BJ (cell line): ENCODE measurements at places on chromosomes 5 and 9.

GRCh38 chr9:136153381-136154065 is 34.8 kb upstream of the TMEM250 start:
- DNase-seq, result no peak

DNA sequence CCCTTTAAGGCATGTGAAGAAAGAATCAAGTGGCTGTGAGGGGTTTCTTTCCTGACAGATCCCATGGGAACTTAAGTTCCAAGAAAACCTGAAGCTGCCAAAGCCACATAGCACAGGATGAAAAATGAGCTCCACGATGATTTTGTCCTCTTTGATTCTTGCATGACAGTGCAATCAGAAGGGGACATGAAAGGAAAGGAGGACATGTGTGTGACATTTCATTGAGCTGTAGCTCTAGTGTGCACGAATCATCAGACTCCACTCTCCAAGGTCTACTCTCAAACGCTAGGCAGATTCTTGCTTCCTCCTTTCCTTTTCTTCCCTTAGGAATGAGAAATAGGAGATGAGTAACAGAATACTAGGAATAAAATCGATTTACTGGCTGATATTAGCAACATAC is 142.0 kb downstream of the ZNF608 start:
- DNase-seq, result no peak

GRCh38 chr5:116522356-116523136 is 52.1 kb downstream of the SEMA6A start:
- no peak for DNase-seq

DNA sequence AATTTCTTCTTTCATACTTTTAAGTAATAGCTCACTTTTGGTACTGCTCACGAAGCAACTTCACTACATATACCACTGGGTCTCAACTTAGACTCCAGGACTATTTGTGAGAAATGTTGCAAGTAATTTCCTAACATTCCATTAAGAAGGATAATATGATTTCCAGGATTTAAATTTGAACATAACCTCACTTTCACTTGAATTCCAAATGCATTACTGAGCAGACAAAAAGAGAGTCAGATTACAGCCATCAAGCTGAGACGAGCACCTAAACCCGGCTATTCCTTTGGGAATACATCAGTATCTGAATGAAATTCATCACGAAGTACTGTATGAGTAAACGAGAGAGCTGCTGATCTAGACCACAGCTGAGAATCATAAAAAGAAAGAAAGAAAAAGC is 47.3 kb downstream of the LIFR start:
- DNase-seq, result peak; percentile 21

GRCh38 chr9:69564557-69564956 is 107.6 kb downstream of the APBA1 start:
- DNase-seq, result no peak

- DNase-seq, result no peak
Observed at GRCh38 chr5:172596638-172597231, 44.3 kb upstream of the NEURL1B start.

GRCh38 chr5:78424665-78425064 is 64.2 kb downstream of the SCAMP1 start:
- DNase-seq, result no peak

DNA sequence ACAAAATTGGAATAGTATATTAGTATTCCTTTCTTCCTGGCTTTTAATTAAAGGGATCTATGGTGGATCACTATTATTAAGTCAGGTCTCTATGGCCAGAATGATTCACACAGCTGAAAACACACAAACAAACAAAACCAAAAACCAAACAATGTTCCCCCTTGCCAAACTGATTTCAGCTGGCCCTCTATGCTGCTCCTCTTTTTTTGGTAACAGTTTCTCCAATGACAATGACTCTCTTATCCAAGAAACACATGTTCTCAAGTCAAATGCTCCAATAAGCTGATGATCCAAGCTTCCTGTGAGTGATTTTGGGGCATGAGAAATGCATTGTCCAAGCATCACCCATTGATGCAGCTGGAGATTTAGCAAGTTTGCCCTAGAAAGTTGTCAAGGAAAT is 193.4 kb upstream of the TUT7 start:
- DNase-seq, result no peak

- DNase-seq, result no peak
Observed at GRCh38 chr5:126664586-126664985, 63.8 kb downstream of the PHAX start.

DNA sequence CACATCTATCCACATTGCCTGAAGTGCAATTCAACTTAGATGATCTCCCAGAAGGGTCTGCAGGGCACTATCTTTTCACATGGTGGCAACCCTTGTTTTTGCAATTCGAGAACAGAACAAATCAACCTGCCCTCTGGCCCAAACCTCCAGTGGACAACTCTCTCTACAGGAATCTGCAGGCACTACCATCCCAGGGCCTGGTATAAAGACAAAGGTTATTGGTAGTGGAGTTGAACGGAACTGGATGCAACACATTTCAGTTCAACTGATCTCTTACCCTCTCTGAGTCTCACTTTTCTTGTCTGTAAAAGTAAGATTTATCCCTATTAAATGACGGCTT is 153.2 kb upstream of the EGFLAM start:
- no peak for DNase-seq

DNA sequence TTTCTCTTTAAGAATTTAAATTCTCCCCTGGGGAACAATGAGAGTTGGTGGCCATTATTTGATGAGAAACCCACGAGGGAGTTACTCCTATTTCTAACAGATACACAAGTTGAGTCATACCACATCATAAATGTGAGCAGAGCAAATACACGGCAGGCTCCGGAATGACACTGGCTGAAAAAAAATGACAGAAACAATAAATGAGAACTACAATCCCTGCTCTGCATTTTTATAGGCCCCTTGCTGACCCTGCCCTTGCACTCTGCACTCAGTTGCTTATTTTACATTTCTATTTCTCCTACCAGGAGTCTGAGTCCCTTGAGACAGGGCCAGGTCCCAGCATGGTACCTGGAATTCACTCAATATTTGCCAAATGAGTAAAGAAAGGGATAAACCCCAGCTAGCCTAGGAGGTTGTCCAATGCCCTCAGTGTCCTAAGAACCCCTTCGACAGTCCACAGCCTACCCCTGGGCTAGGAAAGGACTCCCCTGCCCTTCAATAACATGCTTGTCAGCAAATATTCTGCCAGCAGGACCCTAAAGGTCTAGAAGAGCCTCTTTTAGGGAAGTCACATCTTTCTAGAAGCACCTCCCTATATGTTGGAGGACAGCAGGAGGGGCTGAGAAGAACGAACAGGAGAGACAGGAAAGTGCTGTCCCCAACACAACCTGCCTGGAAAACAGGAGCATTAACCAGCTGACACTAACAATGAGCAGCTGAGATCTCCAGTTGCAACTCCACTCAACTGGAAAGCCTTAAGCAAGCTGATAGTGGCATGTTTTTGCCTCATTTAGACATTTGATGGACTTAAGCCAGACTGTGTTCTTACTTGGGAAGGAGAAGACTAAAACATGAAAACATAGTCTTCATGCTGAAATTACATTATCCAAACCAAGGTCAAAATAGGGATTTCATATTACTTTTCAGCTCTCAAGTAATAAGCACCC is 191.2 kb downstream of the ACTL7B start:
- DNase-seq, result no peak

GRCh38 chr5:131195696-131196095 is 25.0 kb downstream of the LYRM7 start:
- no peak for DNase-seq

- no peak for DNase-seq
Observed at GRCh38 chr5:39906146-39906545, 481.4 kb upstream of the DAB2 start.

- no peak for DNase-seq
Observed at GRCh38 chr5:118060833-118061232, 927.5 kb downstream of the DTWD2 start.

DNA sequence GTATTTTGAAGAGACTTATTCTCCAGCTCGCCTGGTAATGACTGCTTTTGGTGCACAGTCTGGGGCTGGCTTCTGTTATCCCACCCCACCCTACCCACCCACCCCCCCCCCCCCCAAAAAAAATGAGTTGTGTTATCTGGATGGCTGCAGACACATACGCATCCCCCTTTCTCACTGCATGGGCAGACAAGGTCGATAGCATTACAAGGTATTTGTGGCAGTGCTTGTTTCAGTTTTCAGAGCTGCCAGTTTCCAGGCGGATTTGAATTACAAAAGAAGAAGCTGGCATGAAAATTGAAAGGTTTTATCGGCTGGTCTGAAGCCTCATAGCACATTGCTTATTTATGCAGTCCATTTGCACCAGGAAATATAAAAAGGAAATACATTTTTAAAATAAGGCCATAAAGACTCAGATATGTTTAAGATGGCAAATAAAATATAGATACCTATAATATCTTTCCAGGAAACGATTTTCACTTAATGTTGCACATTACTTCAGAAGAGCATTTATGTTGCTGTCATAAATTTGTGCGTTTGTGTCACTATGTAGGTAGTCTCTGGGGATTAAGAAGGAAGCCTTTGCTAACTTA is 85.1 kb upstream of the GRHPR start:
- DNase-seq, result no peak

GRCh38 chr9:111943746-111944145 is 47.1 kb downstream of the UGCG start:
- no peak for DNase-seq

- no peak for DNase-seq
Observed at GRCh38 chr5:129631961-129632360, 115.9 kb upstream of the MINAR2 start.

- no peak for DNase-seq
Observed at GRCh38 chr9:100589582-100589981, 11.7 kb downstream of the CAVIN4 start.

DNA sequence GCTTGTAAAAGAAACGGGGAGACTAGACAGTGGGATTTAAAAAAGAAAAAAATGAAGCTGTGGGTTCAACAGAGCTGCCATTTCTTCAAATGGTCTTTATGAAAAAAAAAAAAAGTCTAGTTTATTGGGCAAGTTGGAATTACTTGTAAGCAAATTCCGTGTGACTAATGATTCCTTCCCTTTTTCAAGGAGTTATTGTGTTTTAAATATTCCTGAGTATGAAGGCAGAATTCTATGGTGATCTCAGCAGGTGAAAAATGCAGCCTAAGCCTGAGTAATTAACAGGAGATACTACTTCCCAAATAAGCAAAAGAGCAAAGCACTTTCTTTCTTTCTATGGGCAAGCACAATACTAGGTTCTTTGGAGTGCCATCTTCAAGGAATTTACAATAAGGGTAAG is 481.9 kb downstream of the ZNF608 start:
- no peak for DNase-seq

- DNase-seq, result no peak
Observed at GRCh38 chr5:176557846-176558245, 8.7 kb downstream of the CDHR2 start.

- no peak for DNase-seq
Observed at GRCh38 chr5:119059740-119060255, 11.1 kb upstream of the DMXL1 start.

- DNase-seq, result no peak
Observed at GRCh38 chr9:129748249-129748648, 4.6 kb downstream of the PTGES start.

DNA sequence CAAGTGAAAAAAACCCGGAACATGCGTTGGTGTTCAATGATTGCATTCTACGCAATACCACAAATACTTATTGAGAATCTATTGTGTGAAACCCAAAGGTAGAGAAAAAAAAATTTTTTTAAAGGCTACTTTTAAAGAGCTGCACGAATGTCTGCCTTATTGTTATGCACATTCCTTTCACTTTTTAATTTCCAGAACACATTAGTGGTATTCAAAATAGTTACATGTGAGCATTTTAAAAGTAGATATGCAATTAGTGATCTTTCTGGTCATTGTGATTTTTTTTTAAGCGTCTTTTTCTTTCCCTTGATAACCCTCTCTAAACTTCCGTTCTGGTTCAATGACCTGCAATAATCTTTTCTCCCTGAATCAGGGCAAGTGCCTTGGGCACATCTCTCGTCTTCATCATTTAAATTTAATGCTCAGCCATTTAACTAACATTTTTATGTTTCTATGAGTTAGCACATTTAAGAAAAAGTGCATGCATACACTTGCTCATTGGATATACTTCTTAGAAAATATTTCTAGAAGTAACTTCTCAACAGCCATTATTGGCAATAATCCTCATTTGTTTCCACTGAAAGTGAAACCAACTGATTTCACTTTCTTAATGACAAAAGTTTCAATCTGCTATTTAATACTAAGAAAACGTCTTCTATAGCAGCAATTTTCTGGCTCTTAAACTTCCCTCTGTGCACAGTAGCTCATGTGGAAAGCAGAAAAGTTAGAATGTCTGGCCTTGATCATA is 80.3 kb downstream of the CDH6 start:
- no peak for DNase-seq

DNA sequence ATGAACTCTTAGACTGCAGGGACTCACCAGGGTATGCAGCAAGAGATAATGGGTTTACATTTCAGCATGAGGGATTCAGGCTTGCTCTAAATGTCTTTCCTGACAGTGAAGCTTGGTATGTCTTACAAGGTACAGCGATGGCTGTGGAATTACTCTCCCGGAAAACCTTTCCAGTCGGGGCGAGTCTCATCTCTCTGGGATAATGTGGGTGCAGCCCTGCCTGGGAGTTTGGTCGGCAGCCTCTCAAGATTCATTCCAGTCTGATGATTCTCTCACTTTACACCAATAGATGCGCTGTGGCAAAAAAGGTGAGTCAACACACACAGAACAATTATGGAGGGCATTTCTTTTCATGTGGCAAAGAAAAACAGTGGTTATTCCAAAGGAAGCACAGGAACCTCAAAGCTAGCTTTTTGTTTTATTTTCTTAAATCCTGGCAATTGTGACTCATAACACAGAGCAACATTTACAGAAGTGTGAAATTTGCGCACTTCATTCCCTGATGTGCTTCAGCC is 190.3 kb downstream of the DCP2 start:
- DNase-seq, result no peak

DNA sequence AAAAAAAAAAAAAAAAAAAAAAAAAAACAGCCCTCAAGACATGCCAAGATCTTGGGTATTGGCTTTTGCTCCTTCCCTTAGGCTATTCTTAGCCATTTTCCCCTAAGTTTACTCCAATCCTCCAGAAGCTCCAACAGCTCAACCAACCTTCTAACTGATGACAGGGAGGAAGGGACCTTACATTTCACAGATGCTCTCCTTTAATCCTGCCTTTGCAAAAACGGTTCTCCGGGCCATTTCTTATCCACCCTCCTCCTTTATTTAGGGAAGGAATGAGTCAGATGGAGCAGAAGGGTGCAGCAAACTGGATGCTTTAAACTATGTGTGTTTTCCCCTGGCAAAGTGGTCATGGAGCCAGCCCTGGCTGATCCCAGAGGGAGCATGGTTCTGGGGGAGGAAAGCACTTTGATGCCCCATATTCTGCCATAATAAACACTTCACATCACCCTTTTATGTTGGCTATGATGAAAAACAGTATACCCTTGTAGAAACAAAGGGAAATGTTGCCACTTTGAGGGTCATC is 369.4 kb upstream of the DMAC1 start:
- DNase-seq, result no peak
